ENCODE measurements at places on chromosomes 7 and 10.

GRCh38 chr10:52466464-52466863 lies 152.4 kb downstream of the DKK1 start:
- no peak for DNase-seq

- DNase-seq = no peak
These were observed 57.8 kb downstream of the SYPL1 start for GRCh38 chr7:106054156-106054910.

GRCh38 chr10:24115403-24115802 lies 93.5 kb upstream of the KIAA1217 start:
- DNase-seq = no peak

DNA sequence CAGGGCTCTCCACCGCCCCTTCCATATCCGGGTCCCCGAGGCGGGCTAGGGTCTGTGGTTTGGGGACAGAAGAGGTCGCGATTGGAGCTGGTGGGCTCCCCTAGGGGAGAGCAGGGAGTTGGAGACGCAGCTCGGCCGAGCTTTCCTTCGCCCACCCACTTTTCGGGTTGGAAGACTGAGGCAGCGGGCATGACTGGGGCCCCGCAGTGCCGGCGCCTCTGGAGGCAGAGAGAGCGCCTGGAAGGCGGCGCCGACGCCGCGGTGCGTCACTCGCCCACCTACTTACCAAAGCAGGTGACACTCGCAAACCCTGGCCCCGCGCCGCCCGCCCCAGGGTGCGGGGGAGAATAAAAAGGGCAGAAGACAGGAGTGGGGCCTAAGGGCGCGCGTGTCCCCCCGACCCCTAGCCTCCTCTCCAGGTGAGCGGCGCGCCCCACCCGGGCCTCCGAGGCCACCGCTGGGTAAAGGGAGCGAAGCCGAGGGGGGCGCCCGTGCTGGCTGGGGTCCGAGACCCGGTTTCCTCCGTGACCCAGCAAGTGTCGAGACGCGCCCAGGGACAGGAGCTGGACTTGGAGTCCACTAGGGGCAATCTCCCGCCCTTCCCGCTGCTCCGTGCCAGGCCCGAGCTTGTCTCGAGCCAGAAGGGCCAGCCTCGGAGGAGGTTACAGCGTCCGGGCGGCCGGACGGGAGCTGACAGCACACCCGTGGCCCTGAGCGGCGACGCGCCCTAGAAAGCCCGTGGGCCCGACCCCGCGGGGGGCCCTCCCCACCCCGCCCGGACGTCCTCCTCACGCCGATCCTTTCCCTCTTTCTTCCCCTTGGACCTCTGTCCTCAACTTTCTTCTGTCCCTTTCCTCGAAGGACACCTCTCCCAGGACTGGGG lies 34.4 kb upstream of the GRID1 start:
- no peak for DNase-seq

DNA sequence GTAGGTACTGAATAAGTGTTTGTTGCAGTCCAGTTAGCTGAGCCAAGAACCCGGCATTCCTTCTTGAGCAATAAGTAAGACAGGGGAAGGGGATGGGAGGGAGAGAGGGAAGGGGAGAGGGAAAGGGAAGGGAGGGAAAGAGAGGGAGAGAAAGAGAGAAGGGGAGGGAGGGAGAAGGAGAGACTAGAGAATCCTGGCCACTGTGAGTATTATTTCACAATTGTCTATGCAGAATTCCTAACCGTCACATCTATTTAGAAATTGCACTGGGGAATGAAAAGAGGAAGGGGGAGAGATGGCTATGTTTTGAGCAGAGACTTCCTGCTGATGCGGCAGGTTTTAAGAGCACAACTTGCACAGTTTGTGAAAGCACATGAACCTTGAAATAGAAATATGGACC lies 251.4 kb upstream of the ZMIZ1 start:
- no peak for DNase-seq
